Natural killer cell (primary cell): ENCODE measurements at places on chromosomes 2 and 18. TPM values are rescaled to one million over a fixed set of nuclear protein-coding genes. Genes with fewer than 3 reads are reported as not detected.

Gene HTRA2
- total RNA-seq = 45.2 TPM

Gene LCT
- not detected for total RNA-seq

Gene CYTIP
- 363 TPM for total RNA-seq

Gene GRHL1
- 3.2 TPM for total RNA-seq
